ENCODE measurements at places on chromosomes 7 and 10. TPM values are rescaled to one million over a fixed set of nuclear protein-coding genes. Genes with fewer than 3 reads are reported as not detected.

The UPK3BL2 gene
- 9.9 TPM for total RNA-seq

The PTF1A gene
- not detected for total RNA-seq

DNA sequence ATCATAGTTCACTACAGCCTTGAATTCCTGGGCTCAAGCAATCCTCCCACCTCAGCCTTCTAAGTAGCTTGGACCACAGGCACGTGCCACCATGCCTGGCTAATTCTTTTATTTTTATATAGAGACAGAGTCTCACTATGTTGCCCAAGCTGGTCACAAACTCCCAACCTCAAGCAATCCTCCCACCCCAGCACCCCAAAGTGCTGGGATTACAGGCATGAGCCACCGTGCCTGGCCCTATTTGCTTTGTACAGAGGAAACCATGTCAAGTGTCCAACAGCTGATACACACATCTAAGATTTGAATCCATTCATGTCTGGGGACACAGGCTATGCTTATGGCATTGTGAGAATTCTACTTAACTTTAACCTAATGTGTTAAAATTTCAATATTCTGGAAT is 29.9 kb upstream of the MPP7 start:
- no peak for DNase-seq

GRCh38 chr10:104122225-104123107 is 495 bp downstream of the SFR1 start:
- DNase-seq, result no peak

The ACADSB gene
- total RNA-seq, result 38.6 TPM

The SPAM1 gene
- total RNA-seq, result 0.62 TPM

- DNase-seq, result no peak
Observed at GRCh38 chr10:14884082-14884481, 5.4 kb downstream of the SUV39H2 start.

DNA sequence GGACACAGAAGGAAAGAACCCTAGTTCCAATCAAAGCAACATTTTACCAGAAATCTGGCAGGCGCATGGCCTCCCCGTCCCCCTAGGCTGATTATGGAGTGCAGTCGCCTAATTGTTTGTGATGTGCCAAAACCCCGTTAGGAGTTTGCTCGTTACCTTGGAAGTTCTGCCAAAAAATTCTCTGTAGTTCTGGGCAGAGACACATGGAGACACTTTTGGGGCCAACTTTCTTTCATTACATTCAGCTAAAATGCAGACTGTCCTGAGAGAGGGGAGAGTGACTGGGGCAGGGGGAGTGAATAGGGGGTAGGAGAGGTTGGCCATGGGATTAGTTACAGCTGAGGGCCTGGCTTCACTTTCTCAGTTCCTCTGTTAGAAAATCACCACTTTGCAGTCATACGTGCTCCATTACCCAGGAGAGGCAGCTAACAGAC is 158.0 kb upstream of the NPVF start:
- no peak for DNase-seq

The CYCS gene
- total RNA-seq, result 36.3 TPM

- DNase-seq, result no peak
Observed at GRCh38 chr7:17446340-17446739, 147.9 kb downstream of the AHR start.

DNA sequence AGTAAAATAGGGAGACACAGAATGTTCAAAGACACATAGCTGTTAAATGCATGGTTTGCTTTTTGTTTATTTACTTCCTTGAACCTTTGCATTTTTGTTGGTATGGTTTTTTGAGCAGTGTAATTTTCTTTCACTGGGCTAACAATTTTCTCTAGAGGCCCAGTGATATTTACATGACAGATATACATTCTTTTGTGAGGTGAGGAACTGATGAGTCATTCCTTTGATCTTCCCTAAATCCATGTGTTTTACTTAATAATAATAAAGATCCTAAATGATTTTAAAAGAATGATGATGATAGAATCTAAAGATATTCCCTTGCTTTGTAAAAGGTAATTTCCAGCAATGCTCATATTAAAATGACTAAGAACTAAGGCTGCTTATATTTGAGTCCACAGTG is 188.5 kb upstream of the ANK3 start:
- no peak for DNase-seq

GRCh38 chr7:114629762-114630161 is 215.1 kb downstream of the FOXP2 start:
- DNase-seq, result no peak

DNA sequence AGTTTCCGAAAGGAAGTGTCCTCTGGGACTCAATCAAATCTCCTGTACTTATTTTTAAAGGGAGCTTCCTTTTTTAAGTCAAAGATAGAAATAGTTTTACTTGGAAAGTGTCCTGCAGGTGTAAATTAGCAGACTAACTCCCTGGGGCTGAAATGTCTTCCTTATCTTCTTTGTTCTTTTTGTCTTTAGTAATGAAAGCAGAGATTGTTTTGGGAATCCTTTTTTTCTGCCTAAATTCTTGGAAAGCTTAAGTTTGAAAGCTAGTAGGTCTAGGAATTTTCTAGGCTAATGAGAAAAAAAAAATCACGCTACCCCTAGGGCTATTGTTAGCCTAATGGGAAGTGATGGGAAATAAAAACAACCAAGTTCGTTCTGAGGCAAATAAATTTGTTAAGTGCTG is 139.1 kb upstream of the CSTF2T start:
- no peak for DNase-seq

DNA sequence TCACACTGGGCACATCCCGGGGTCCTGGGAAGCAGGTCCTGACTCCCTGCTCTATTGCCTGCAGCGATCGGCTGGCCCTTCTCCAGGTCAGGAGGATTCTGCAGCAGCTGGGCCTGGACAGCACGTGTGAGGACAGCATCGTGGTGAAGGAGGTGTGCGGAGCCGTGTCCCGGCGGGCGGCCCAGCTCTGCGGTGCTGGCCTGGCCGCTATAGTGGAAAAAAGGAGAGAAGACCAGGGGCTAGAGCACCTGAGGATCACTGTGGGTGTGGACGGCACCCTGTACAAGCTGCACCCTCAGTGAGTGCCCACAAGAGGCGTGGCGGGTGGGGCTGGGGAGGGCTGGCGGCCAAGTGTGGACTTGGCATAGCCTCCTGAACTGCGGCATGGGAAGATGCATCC is 12.8 kb upstream of the HK1 start:
- DNase-seq, result no peak

The VAX1 gene
- total RNA-seq, result not detected

The AGAP4 gene
- total RNA-seq, result 15.1 TPM

DNA sequence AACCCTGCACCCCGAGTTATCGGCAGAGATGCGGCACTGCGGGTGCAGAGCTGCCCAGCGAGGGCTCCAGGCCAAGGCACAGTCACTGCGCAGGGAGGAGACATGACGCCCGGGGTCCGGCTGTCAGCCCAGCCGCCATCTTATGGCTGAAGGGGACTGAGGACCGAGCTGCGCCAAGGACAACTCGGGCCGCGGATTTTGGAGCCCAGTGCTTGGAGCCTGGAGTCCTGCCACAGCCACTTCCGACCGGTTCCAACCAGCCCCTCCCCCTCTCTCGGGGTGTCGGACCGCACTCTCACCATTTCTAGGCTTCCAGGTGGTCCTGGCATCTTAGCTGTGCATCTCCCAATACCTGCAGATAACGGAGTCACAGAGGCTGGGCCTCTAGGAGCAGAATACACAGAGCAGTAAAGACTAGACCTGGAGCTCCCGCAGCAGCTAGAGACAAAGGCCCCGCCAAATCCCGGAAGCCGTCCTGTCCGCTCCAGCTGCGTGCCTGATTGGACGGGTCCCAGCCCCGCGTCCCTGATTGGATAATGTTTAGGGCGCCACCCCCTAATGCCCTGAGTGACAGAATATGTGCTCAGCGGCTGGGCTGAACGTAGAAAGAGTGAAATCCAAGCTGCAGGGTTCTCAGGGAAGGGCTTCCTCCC is at the start of gene ZNF680:
ZNF680 (minus strand) TSS at position 446 of the 653 bp plus-strand sequence; CDS start at position 329, 117 bp downstream.
- peak; percentile 96 for DNase-seq

- DNase-seq, result no peak
Observed at GRCh38 chr7:33744293-33745075, 160.9 kb upstream of the BMPER start.

The SSC4D gene
- total RNA-seq, result not detected

The SPDYE6 gene
- total RNA-seq, result not detected

- no peak for DNase-seq
Observed at GRCh38 chr7:158585721-158586498, 1.7 kb downstream of the PTPRN2 start.

GRCh38 chr10:3516234-3516922 is 268.6 kb downstream of the KLF6 start:
- DNase-seq, result no peak

- DNase-seq, result no peak
Observed at GRCh38 chr10:16966991-16967865, 150.0 kb upstream of the RSU1 start.

The ZPBP gene
- total RNA-seq, result 13.6 TPM

- no peak for DNase-seq
Observed at GRCh38 chr10:114801411-114801813, 20.2 kb upstream of the FHIP2A start.

The ODAD2 gene
- 6.6 TPM for total RNA-seq

The CNPY1 gene
- not detected for total RNA-seq

DNA sequence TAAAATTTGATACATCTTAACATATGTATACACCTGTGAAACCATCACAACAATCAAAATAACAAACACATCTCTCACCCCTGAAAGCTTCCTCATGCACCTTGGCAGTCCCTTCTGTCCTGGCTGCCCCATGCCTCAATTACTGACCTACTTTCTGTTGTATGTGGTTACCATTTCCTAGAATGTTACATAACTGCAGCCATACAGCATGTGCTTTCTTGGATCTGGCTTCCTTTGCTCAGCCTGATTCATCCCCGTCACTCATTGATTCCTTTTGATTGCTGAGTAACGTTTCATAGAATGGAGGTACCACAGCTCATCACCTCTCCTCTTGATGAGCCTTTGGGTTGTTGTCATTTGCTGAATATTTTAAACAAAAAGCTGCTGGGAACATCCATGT is 165.3 kb downstream of the CELF2 start:
- DNase-seq, result no peak

GRCh38 chr7:79502151-79502550 is 48.7 kb upstream of the MAGI2 start:
- no peak for DNase-seq

- DNase-seq, result no peak
Observed at GRCh38 chr10:76942628-76943416, 694.8 kb downstream of the KCNMA1 start.

- DNase-seq, result no peak
Observed at GRCh38 chr10:80075781-80076180, 2.7 kb upstream of the TMEM254 start.

DNA sequence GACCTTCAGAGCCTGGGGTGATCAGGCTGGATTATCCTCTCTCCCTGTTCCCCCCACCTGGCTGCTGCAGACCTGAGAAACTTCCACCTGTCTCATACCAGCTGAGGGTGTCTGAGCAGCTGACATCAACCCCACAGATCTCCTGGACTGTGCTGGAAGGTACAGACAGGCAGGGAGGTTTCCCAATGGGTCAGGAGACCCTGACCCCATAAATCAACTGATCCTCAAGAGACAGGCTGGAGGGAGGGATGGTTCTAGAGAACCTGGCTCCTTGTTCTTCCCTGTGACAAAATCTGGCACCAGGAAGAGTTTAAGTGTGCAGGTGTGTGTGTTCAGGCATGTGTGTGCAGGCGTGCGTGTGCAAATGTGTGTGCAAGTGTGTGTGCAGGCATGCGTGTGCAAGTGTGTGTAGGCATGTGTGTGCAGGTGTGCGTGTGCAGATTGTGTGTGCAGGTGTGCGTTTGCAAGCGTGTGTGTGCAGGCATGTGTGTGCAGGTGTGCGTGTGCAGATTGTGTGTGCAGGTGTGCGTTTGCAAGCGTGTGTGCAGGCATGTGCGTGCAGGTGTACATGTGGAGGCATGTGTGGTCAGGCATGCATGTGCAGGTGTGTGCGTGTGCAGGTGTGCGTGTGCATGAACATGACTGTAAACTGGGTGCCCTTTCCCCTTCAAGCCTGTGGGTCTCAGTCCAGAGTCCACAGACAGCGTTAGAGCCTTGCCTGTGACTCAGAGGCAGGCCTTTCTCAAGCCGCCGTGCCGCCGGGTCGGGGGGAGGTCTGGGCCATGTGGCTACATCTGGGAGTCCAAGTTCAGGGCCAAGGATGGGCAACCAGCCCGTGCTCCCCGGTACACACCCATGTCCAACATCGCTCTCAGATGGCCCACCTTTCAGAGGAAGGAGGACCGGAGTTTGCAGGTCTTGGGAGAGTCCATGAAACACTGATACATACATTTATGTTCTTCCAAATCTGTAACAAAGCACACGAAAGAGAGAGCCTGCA is 50.1 kb upstream of the ELN start:
- DNase-seq, result no peak

GRCh38 chr7:150721970-150722373 is 5.6 kb downstream of the GIMAP1 start:
- no peak for DNase-seq

- no peak for DNase-seq
Observed at GRCh38 chr10:104601166-104601565, 39.9 kb upstream of the SORCS3 start.

Measured in prostate gland (tissue), 2 donors.